ENCODE measurements at places on chromosomes 1 and 21. TPM values are rescaled to one million over a fixed set of nuclear protein-coding genes. Genes with fewer than 3 reads are reported as not detected.

The SMPDL3B gene
- total RNA-seq = 0.30 TPM

The FCRL2 gene
- not detected for total RNA-seq

The CFHR1 gene
- total RNA-seq = not detected

The HNRNPU gene
- total RNA-seq = 611 TPM

The ETV3L gene
- not detected for total RNA-seq

The E2F2 gene
- total RNA-seq = 30.4 TPM

The SELENBP1 gene
- not detected for total RNA-seq

The PADI1 gene
- not detected for total RNA-seq

The DNASE2B gene
- not detected for total RNA-seq

The HES4 gene
- 5.0 TPM for total RNA-seq

The HMGN2 gene
- 528 TPM for total RNA-seq

The MEGF6 gene
- total RNA-seq = 1.7 TPM

The FCGR3B gene
- total RNA-seq = not detected

The WLS gene
- 0.19 TPM for total RNA-seq

The C1orf116 gene
- not detected for total RNA-seq

The SELENOF gene
- 184 TPM for total RNA-seq

The F3 gene
- total RNA-seq = 0.07 TPM

The GRIK1 gene
- not detected for total RNA-seq

The TLCD4 gene
- not detected for total RNA-seq

The PERM1 gene
- total RNA-seq = not detected

The NGF gene
- total RNA-seq = not detected

The S100A14 gene
- not detected for total RNA-seq

The KIAA0040 gene
- 35.4 TPM for total RNA-seq

The RPTN gene
- total RNA-seq = not detected

The TSACC gene
- total RNA-seq = 0.82 TPM

The FCER1G gene
- total RNA-seq = 0.63 TPM

The AQP10 gene
- not detected for total RNA-seq

The PTAFR gene
- 0.40 TPM for total RNA-seq

The ADAMTS4 gene
- total RNA-seq = 0.66 TPM

The C2CD2 gene
- total RNA-seq = 10.6 TPM

All from activated CD4-positive, alpha-beta T cell treated with anti-CD3 and anti-CD28 coated beads, Interleukin-2, amount 10 ng/mL, durations not matched to agents 24 days and 14 days (primary cell).